ENCODE measurements at places on chromosomes 2 and 18. TPM values are rescaled to one million over a fixed set of nuclear protein-coding genes. Genes with fewer than 3 reads are reported as not detected.

The ILKAP gene
- 46.4 TPM for total RNA-seq

DNA sequence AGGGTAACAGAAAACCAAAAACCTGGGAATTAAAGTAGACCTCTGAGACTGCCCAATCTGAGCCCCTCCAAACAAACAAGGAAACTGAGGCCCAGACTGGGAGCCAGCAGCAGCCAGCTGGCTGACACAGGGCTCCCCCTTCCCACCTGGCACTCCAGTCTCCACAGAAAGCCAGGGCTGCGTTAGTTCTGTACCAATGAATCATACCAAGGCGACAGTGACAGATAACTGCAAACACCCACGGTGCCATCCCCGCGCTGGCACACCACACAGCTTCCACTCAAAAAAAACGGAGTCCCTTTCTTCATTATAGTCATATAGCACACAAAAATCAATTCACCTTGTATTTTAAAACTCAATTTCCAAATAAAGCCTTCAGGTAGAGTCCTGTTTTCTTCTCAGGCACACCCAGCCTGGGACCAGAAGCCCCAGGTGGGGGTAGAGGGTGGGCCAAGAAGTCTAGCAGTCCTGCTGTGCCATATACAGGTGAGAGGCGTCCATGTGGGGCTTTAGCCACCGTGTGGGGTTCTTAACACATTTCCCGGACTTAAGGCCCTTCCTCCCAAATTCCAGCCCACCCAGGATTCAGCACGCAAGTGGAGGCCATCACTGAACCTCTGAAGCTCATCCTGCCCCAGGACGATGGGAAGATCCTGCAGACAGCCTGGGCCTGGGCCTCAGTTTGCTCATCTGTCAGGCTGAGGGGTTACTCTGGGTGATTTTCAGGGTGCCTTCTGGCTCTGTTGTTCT is 1.2 kb downstream of the PER2 start:
- peak; percentile 63 for DNase-seq

GRCh38 chr2:180000434-180000833 is 6.7 kb downstream of the CWC22 start:
- DNase-seq, result no peak

DNA sequence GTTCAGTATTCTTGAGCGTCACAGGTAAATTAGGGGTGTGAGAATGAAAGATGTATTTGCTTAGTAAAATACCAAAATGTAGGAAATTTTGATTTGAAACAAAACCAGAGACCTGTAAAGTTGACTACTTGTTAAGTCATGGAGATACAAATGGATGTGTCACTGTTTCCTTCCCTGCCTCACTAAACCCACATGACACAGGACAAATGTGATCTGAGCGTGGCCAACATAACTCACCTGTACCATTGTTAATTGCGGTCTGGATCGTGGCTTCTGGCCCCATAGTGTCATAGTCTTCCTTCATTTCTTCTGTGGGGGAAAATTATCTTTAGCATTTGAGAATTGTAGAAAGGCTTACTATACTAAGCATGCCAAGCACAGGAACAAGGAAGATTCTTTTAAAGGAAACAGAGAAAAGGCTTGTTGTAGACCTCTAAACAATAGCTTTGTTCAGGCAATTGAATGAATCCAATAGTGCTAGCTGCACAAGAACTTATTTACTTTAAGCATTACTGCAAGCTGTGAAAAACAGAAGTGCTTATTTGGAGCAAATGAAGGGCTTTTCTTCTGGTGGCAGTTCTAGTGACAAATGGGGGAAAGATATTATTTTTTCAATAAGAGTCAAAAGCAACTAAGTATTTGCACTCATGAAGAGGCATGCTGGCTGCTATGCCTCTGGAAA is 95.2 kb downstream of the ZEB2 start:
- DNase-seq, result no peak

DNA sequence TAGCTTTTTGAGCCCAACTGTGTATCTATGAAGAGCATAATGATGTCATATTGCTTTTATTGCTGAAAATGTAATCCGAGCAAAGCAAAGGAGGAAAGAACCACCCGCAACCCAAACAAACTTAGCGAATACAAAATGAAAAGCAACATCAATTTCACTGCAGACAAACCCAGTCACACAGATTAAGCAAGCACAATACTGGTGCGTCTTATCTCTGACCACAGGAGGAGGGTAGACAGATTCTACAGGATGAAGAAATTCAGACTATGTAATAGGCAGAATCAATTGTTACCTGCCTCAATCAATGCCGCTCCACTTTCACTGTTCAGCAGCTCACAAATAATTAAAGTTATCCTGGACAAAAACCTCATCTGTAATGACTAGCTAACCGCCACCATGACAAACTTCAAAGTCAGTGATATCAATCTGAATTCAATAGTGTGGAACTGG is 115.5 kb upstream of the SP3 start:
- DNase-seq, result no peak

The MC4R gene
- total RNA-seq, result not detected

- no peak for DNase-seq
These were observed 372.0 kb downstream of the KCNJ3 start for GRCh38 chr2:155070489-155070888.

The EML6 gene
- total RNA-seq, result 1.9 TPM

The USP37 gene
- 9.9 TPM for total RNA-seq

Measured in sigmoid colon (tissue), 7 donors.